ENCODE measurements at places on chromosomes 3 and 15.

- DNase-seq = peak; percentile 91
Observed at GRCh38 chr15:34239151-34239808, 14.5 kb downstream of the EMC4 start.

DNA sequence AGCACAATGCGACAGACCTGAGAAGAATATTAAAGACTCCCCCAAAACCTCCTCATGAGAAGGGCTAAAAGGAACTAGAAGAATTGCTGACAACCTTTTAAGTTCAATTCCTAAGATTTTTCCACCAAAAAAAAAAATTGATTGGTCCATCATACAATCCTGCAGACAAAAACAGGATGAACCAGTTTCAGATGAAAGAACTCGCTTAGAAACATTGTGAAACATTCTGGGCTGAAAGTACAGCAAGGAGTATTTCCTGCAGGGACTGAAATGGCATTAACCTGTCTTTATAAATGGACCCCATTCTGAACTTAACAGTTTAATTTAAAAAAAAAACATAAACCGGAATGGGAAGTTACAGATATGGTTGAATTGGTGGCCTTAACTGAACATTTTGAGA is 96.0 kb upstream of the FAM174B start:
- no peak for DNase-seq

- DNase-seq = no peak
Observed at GRCh38 chr3:127221037-127221436, 28.1 kb downstream of the PRR23E start.

- DNase-seq = no peak
Observed at GRCh38 chr3:116281313-116282143, 163.8 kb downstream of the LSAMP start.

GRCh38 chr3:177199206-177199760 is 2.0 kb upstream of the TBL1XR1 start:
- no peak for DNase-seq

DNA sequence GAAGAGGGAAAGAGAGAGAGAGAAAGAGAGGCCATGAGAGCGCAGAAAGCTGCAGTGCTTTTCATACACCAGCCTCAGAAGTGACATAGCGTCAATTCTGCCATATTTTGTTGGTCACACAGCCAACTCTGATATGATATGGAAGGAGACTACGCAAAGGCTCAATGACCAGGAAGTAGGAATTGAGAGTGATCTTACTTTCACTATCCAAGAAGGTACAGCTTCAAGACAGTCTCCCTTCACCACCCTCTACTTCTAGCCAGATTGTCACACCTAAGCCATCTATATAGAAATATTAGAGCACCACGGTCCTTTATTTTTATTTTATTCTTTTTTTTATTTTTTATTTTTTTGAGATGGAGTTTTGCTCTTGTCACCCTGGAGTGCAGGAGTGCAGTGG is 21.1 kb downstream of the PARP15 start:
- no peak for DNase-seq
